ENCODE measurements at places on chromosomes 4 and X. TPM values are rescaled to one million over a fixed set of nuclear protein-coding genes. Genes with fewer than 3 reads are reported as not detected.

DNA sequence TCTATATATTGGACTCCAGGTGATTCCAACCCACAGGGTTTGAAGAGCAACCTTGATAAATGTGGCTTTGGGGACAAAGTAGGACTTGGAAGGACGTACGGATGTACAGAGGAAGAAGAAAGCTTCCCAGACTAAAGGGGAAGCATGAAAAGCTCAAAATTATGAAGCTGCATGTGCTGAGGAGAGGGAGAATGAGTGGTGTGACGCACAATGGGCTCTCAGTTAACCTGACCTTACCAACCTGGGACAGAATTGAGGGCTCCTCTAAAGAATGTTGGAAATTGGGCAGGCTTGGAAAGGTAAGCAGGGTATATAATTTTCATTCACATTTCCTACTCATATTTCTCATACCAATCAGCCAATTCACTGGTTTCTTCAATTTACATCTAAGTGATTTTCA is 10.5 kb upstream of the TIGD2 start:
- no peak for DNase-seq

DNA sequence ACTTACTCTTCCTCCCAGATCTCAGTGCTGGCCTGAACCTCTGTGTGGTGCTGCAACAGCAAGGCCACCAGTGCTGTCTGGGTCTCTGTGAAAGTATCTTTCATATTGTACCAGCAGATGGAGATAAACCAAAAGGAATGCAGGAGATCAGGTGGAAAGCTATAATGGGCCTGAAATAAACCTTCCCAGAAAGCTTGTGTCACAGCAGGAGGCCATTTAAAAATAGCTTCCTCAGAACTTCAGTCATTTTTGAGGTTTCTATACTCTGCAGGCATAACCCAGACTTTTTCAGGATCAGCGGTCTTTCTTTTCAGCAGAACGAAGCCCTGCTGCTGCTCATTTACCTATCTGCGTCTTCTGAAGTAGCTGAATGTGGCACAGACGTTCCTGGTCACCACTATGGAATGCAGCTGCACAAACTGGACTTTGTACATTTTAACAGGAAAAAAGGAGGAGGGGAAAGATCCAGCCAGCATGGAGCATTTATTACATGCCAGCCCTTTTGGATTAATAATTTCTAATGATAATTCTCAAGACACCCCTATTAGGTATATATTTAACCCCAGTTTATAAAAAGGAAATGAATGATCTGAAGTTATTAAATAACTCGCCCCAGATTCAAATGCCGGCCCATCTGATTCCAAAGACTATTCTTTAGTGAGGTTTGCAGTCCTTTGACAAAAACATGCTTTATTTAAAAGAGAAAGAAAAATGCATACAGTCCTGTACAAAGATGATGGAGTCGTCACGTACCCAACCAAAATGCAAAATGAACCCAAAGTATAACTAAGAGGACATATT is 119.7 kb downstream of the NFKB1 start:
- peak; percentile 53 for DNase-seq

DNA sequence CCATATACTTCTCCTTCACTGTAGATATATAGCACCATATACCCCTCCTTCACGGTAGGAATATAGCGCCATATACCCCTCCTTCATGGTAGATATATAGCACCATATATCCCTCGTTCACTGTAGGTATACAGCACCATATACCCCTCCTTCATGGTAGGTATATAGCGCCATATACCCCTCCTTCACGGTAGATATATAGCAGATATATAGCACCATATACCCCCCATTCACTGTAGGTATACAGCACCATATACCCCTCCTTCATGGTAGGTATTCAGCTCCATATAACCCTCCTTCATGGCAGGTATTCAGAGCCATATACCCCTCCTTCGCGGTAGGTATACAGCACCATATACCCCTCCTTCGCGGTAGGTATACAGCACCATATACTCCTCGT is 12.5 kb downstream of the SNX25 start:
- DNase-seq = no peak

Gene GSX2
- not detected for total RNA-seq

GRCh38 chrX:38649221-38649620 is 87.9 kb downstream of the TSPAN7 start:
- no peak for DNase-seq

DNA sequence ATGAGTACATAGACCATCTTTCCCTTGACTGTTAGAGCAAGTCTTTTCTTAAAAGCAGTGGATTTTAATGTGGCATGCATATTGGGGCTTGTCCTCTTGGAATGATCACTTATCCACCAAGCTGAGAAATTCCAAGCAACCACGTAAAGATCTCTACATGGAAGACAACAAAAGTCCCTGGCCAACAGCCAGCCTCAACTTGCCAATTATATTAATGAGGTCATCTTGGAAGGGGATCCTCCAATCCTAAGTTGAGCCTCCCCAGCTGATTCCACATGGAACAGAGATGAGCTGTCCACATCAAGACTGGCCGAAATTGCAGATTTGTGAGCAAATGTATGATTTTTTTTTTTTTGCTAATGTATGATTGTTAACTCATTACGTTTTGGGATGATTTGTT is 20.6 kb upstream of the FTHL17 start:
- no peak for DNase-seq

- no peak for DNase-seq
These were observed 17.2 kb upstream of the PRDM5 start for GRCh38 chr4:120939693-120940092.

Gene REELD1
- 0.05 TPM for total RNA-seq

DNA sequence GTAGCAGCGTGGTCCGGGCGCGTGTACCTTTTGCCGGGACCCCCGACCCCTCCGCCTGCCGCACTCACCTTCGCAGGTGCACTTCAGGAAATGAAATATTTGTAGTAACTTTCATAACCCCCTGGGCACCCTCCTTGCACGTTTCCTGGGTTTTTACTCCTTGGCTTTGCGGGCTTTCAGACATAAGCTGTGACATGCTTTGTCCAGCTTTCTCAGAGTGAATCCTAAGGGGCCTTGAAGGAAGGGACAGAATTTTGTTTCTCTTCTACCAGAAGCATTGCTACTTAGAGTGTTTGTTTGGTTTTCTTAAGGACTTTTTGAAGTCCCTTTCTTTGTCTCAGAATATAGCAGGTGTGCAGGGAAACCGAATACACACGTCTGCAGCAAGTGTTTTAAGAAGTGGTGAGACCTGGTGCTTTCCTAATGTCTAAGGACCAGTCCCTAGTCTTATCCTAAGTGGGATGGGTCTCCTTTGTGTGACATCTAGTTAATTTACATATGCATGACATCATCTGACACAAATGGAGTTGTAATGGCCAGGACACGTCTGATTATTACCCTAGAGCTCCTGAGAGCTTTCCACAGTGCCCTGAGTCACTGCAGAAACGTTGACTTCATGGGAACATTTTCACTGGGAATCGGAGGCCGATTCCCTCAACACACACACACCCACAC is 1.3 kb downstream of the FAM149A start:
- no peak for DNase-seq

DNA sequence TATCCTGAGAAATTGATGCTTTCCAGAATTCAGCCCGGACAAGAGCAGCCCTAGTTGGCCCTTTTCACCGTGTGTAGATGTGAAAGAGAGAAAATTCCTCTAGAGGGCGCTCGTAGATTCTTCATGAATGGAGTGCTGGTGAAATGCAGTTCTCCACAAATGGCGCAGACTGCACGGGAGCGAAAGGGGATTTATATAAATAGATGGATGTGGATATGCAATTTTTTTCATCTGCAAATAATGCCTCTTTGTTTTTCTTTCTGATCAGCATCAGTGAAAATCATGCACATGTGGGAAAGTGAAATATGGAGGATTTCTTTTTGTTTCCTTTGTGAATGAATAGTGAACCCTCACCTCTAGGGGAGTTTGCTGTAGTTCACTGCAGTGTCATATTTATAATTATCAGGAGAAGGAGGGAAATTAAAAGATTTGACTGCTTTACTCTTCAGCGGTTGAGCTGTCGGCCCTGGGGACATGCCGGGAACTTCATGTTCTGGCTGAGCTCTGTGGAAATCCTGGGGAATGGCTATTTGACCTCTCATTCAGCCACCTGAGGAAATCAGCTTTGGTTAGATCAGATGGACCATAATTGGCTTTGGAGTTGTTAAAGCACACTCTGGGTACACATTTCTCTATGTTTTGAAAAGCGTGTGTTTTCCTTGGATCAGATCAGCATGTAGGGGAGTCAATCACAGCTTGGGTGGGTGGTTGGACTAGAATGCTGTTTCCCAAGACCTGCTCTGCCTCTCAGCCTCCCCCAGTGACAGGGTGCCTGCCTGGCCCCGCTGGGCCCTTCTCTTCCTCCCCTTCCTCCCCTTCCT is 115.0 kb upstream of the SHISA3 start:
- DNase-seq = no peak

Gene CT45A2
- not detected for total RNA-seq

- no peak for DNase-seq
These were observed 8.3 kb upstream of the ZXDB start for GRCh38 chrX:57583477-57583876.

- DNase-seq = no peak
These were observed 1.8 kb upstream of the KDM6A start for GRCh38 chrX:44871114-44871645.

Gene PGAM4
- not detected for total RNA-seq

Gene FOXR2
- not detected for total RNA-seq

DNA sequence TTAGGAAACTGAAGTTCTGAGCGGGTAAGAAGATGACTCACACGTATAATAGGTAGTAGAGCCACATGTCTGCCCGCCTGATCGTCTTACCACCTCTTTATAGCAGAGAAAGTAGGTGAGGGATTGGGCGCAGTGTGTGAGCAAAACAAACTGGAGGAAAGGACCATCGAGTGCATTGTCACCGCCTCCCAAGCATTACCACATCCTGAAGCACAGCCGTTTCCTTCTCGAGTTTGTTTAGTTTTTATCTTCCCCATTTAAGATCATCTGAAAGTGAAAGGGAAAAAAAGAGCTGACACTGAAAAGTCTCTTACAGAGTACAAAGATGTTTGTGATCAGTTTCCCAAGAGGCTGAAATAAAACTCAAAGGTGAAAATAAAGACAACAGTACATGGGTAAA is 14.8 kb downstream of the PDK3 start:
- DNase-seq = peak; percentile 1

Gene ABCG2
- total RNA-seq = 11.9 TPM

GRCh38 chr4:24734511-24734910 is 60.9 kb upstream of the SOD3 start:
- DNase-seq = no peak

GRCh38 chrX:6002056-6002455 is 226.6 kb downstream of the NLGN4X start:
- DNase-seq = no peak

- DNase-seq = no peak
These were observed 146.1 kb upstream of the TBL1X start for GRCh38 chrX:9318766-9319165.

Gene GAGE13
- total RNA-seq = not detected

Gene EVC2
- 0.94 TPM for total RNA-seq

Gene GK
- total RNA-seq = 7.2 TPM

GRCh38 chrX:150184491-150184890 is 178.6 kb upstream of the MAMLD1 start:
- no peak for DNase-seq

DNA sequence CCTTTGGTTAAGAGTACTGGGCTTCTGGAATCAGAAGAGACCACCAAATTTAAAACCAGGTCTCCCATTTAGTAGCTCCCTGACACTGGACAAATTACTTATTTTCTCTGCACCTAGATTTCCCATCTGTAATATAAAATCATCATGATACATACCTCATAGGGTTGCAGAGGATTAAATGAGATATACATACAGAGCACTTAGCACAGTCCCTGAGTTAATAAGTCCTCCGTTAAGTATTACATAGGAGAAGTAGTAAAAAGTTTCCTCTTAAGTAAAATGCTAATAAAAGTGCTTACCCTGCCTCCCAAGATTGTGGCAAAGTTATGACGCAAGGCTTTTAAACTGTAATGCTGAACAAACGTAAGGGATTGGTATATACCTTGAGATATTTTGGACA is 539 bp upstream of the CHIC1 start:
- DNase-seq = no peak

GRCh38 chr4:128310266-128310697 is 22.7 kb upstream of the PGRMC2 start:
- peak; percentile 28 for DNase-seq

Gene TLR10
- total RNA-seq = not detected

DNA sequence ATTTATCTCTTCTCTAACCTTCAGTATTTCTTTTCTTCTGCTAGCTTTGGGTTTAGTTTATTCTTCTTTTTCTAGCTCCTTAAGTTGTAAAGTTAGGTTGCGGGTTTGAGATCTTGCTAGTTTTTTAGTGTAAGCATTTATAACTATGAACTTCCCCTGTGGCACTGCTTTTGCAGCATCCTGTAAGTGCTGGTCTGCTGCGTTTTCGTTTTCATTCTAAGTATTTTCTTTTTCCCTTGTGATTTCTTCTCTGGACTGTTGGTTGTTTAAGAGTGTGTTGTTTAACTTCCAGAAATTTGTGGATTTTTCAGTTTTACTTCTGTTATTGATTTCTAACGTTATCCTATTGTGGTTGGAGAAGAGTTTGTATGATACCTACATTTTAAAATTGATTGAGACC is 11.0 kb upstream of the CTBP1 start:
- DNase-seq = no peak

GRCh38 chr4:112702892-112703291 is 65.9 kb downstream of the LARP7 start:
- no peak for DNase-seq

Gene ATP2B3
- total RNA-seq = not detected

DNA sequence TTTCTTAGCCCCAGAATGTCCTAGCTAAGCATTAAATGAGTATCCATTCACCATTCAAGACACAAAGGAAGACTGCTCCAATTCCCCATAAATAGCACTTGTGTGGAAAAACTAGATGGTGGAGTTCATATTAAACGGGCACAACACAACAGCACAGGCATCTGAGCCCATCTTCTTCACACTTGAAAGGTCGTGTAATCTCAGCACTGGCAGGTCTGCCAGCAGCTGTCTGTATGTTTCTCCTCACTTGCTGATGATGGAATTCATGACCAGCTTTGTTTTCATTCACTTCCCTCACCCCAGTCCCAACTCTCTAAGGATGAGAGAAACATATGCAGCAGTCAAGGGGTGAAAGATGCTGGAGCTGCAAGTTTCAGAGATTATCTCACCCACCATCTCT is 148.7 kb downstream of the AFAP1 start:
- no peak for DNase-seq

GRCh38 chr4:105061731-105062130 is 84.9 kb upstream of the TET2 start:
- no peak for DNase-seq

DNA sequence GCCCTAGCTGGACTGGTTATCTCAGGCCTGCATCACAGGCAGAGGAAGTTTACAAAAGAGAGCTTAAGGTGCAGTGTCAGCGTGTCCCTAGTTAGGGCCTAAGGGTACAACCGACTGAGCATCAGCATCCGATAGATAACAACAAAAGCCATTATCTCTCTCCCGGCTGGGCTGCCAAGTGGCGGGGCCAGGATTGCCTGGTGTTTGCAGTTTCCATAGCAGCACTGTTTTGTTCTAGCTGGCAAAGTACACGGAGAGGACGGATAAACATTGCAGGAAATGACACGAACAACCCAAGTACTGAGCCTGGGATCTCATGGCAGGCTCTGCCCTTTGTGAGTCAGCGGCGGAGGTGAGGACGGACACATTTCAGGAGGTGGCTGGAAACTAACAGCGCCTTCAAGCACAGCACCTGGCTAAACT is 104.7 kb upstream of the NOCT start:
- DNase-seq = peak; percentile 55

Gene NUDT9
- total RNA-seq = 10.1 TPM

Measured in SJSA1 (cell line).